ENCODE measurements at places on chromosomes 4 and X.

DNA sequence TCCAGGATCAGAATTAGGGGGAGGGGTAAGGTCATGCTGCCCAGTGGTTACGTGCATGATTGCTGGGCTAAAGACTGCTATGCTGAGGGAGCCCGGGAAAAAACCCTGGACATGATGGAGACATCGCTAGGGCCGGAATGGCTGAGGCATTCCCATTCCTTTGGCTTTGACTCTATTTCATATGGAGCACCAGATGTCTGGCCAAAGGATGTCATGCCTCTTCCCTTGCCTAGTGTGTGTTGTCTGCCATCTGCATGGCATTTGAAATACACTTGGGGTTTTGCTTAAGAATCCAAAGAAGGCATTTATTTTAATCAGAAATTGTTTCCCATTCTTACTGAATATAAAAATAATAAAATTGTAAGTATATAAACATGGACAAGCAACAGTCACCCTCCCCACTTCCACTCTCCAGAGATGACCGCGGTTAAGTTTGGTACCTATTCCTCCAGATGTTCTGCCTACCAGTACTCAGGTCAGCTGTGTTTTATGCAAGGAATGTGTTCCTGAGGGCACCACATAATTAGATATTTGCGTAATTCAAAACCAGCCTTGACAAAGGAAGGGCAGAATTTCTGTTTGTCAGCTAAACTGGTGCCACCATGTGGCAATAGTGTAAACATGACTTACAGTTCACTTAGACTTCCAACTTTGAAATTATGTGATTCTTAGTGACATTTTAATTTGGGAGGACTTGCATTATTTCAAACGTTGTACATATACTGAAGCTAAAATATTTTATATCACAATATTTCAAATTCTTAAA is 105.9 kb downstream of the CT47B1 start:
- no peak for DNase-seq

DNA sequence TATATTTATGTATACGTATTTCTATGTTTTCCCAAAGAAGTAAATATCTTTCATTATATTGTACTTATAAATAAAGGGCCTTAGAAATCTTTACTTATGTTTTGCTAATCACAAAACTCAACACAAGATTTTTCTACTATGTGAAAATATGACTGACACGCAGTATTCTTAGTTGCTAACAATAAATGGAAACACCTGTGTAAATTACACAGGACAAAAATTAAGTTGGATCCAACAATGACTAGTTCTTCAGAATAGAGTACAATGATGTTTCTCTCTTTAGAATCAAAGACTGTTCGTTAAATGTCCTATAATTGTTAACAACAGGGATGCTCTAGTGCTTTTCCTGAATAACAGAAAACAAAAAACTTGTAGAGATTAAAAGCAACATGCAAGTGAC is 96.1 kb downstream of the PPP3CA start:
- no peak for DNase-seq

DNA sequence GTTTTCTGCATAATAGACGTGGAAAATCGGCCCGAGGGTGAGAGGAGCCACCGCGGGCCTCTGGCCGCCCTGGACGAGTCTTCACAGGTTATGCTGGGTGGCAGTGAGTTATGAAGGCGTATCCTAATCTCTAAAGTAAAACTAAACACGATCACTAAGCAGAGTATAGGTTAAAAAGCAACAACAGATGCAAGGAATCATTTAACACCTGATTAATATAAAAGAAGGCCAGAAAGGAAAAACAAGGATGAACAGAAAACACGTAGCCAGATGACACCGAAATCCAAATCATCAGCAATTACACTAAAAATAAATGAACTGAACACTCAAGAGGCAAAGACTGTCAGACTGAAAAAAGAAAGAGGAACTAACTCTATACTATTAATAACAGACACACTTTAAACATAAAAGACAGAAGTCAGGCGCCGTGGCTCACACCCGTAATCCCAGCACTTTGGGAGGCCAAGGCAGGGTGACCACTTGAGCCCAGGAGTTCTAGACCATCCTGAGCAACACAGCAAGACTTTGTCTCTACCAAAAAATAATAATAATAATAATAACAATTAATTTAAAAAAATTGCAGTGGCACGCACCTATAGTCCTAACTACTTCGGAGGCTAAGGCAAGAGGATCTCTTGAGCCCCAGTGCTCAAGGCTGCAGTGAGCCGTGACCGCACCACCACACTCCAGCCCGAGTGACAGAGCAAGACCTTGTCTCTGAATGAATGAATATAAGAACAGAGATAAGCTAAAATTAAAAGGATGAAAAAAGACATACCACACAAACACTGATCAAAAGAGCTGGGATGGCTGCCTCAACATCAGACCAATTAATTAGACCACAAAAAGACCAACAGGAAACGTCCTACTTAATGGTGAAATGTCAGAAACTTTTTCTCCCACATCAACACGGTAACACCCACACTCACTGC is 30.0 kb downstream of the CTBP1 start:
- no peak for DNase-seq

DNA sequence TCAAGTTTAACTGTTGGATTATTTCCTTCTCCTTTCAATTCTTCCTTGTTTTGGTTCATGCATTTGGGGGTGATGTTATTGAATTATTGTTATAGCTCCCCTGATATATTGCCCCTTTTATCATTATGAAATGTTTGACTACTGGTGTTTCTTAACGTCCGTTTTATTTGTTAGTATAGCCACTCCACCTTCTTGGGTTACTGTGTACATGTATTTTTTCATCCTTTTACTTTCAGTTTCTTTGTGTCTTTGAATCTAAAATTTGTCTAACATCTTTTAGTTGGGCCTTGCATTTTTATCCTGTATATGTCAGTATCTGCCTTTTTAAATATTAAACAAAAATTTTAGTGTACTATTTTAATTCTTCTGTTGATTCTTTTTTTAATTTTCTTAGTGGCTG is 88.7 kb downstream of the TNIP2 start:
- no peak for DNase-seq

GRCh38 chrX:68830419-68831404 is 1.9 kb downstream of the EFNB1 start:
- no peak for DNase-seq

DNA sequence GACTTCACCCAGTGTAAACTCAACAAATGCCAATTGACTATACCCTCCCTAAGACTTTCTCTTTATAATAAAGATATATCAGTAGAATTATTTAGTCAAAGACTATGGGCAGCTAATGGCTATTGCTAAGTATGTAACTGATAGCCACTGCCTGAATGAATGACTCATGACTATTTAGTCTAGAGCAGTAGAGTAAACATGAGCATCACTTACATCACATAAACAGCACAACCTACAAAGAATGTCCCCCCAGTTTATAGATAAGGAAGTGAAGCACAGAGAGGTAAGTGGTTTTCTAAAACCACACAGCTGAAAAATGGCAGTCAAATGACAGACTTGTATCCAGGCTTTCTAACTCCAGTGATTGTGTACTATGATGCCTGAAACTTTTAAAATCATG is 507.0 kb downstream of the PPARGC1A start:
- no peak for DNase-seq

DNA sequence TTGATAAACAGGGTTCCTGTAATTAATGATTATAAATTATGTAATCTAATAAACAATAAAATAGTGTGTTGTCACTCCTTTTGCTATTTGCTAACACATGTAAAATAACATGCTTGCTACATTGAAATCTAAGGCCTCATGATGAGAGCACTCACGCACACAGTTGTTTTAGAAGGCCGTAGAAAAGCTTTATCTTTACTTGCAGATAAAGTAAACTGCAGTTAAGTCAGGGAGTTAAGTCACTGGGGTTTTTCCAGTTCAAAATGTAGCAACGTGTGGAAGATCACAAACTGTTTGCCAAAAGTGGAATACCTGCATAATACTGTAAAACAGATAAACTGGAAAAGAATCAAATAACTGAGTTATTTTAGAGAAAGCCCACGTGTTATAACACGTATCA is 187.3 kb upstream of the PACRGL start:
- DNase-seq: no peak

DNA sequence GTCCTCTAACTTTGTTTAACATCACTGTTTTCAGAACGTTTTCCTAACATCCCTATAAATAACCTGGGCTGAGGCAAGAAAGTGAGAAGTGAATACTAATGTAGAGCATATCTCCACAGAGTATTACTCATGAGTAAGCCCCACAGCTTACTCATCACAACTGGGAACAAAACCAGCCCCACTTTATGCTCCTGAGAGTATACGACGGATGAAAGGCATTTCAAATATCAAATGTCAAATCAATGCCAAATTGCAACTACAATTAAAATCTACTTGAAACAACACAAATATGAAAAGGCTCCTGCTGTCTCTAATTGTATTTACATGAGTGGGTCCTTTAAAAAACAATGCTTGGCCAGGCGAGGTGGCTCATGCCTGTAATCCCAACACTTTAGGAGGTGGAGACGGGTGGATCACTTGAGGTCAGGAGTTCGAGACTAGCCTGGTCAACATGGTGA is 41.2 kb downstream of the SH3RF1 start:
- no peak for DNase-seq

GRCh38 chrX:42188730-42189129 is 265.4 kb upstream of the CASK start:
- no peak for DNase-seq

GRCh38 chr4:8906668-8906970 is 35.0 kb upstream of the HMX1 start:
- no peak for DNase-seq

DNA sequence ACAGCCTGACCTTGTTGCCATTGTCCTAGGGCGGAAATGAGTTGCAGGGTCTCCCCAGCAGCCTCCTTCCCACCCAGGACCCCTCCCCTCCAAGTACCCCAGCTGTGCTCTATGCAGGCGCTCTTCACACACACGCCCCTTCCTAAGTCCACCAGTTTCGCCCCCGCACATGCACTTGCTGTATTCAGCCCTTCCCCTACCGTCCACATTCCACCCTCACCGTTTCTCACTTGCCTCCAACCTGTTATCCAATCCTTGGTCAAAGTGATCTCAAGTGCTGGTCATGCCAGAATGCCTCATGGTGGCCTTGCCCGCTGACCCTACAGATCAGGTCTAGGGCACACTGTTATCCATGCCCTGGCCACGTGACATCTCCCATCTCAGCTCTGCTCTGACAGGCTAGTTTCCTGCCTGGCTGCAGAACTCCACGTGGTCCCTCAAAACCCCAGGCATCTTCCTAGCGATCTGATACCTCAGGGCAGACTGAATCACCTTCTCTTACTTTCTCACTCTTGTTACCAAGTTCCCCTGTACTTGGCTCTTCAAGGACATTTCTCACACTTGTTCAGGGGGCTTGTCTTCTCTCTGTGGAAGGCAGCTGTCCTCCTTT is 39.7 kb downstream of the NSG1 start:
- DNase-seq: no peak

- no peak for DNase-seq
These were observed 128.0 kb upstream of the STS start for GRCh38 chrX:7019555-7019954.

- DNase-seq: no peak
These were observed 24.3 kb downstream of the RS1 start for GRCh38 chrX:18647621-18648020.

GRCh38 chr4:188459381-188459780 is 320.1 kb downstream of the TRIML1 start:
- DNase-seq: no peak

- no peak for DNase-seq
These were observed 68.6 kb upstream of the QRFPR start for GRCh38 chr4:121449416-121449815.

DNA sequence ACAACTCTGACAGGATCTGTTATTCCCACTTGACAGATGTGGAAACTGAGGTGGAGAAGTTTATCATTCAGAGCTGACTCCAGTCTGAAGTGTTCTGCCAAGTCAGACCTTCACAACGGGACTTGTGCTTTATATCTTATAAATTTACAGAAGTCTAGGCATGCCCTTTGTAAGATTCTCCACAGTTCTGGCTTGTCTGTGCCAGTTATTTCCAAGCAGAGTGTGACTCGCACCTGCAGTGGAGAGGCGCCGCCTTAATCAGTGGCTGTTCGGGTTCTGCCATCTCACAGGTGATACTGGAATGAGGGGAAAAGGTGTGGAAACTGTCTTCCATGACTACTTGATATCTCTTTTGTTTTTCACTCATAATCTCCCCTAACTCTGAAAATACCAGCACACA is 63.2 kb downstream of the CPEB2 start:
- no peak for DNase-seq

- DNase-seq: no peak
These were observed 83.9 kb upstream of the FAM9B start for GRCh38 chrX:9117851-9118250.

DNA sequence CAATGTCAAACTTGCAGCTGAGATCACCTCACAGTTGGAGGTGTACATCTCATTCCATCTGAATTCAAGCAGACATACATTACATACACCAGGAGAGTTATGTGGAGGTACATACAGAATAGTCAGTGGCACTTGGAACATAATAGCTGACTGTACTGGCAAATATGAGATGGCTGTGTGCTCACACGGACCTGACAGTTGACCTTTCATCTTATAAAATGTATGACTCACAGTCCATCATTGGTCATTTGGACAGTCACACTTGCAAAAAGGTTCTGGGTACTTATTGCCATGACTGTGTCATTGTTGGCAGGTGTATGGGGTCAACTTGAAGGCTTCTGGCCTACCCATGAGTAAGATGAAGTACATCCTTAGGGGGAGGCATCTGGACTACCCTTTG is 88.6 kb upstream of the WDR1 start:
- no peak for DNase-seq

DNA sequence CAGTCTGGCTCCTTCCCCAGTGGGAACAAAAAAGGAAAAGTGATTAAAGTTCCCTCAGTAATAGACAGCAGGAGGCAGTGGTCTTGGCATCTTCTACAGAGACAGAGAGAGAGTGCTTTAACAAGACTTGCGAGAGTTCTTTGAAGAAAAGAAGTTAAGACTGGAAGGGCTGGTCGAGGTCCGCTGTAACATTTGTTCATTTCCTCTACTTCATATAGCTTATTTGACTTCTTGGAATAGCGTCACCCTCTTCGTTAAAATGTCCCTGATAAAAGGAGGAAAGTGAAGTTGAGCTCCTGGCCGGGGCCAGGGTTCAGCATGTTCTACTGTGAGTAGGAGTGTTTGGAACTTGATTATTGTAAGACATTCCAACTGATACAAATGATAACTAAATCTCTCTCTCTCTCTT is 179.8 kb downstream of the SLIT2 start:
- no peak for DNase-seq

DNA sequence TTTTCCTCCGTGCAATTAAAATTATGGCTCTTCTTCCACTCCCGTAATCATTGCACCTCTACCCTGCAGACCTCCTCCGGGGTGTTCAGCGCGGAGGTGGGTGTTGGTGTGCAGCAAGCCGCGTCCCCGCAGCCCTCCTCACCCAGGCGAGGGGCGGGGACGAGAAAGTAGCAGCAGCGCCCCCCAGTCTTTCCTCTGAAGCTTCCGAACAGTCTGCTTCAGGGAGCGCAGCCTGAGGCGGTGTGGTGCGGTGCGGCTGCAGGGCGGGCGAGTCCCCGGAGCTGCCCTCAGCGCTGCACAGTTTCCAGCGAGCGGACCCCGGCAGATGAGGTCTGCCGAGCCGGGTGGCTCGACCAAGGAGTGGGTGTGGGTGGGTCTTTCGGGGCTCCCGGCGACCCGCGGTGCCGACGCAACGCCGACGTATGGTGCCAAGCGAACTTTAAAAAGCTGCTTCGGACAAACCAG is at the start of gene FRAS1:
TSS of gene FRAS1 (plus strand) at position 189 of the 465 bp plus-strand sequence. CDS start 687 bp downstream, outside the sequence.
- DNase-seq: no peak
